ENCODE measurements at places on chromosomes 2 and 18.

DNA sequence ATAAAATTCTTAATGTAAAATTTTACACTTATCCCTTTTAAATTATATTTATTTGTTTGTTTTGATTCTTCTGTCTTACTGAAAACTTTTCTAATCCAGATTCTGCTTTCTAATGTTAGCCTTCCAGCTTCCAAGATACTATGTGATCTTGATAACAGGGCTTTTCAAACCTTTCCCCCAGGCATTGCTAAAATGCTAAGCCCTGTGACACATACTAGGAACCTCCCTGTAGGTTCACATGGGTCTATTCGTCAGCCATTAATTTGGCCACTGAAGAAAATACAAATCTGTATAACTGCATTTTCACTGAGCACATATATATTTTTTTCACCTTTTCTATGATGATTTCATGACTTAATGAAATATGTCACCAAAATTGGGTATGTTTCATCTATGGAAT lies 92.8 kb upstream of the MAP4K3 start:
- no peak for DNase-seq

DNA sequence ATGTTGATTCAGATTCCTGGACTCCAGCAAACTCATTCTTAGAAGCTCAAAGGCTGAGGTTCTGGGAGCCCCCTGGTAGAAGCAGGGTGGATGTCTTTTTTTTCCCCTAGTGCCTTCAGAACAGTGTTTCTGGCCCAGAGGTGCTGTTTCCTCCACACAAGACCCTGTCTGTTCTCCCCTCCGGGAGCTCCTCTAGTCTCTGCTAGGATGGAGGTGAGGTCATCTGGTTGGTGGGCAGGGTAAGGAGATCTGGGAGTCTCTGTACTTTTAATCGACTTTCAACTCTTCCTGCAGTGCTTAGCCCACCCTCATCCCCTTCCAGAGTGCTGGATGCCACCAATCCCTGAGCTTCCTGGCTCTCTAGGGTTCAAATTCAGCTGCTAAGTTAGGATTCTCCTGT lies 192.0 kb downstream of the SH3BP4 start:
- DNase-seq, result no peak

DNA sequence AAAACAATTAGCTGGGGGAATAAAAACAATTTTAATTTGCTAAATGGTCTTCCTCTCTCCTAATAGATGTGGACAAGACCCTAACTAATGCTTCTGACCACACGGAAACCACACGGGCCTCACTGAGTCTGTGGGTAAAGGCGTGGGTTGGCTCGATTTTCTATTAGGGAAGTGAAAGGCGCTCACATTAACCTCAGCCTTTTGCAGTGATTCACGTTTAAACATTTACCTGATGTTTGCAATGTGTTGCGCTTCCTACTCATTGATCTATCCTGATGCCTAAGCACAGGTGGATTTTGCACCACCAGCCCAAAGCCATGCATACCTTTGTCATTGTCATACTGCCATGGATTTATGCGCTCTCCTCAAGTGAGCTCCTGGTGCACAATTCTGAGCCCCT lies 35.6 kb upstream of the NRP2 start:
- DNase-seq, result no peak

- no peak for DNase-seq
Measured at GRCh38 chr2:239895116-239895515, 130.0 kb downstream of the NDUFA10 start.

DNA sequence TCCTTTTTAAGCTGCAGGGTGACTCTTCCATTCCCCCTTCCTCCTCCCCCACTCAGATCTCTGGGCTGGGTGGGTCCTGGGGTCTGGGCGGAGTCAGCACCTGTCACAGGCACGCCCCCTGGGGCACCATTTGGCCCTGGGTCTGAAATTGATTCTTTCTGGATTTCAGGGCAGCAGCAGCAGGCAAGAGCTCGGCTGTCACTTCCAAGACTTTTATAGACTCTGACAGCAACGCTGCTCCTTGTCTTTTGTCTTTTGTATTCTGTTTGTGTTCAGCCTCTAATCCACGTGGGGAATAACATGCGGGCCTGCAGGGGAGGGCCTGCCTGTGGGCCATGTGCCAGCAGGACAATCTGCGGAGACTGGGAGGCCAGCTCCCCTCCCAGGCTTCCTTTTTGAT lies 3.9 kb downstream of the BOD1L2 start:
- DNase-seq, result no peak

GRCh38 chr2:106338043-106338442 lies 130.2 kb downstream of the RGPD3 start:
- DNase-seq, result no peak

DNA sequence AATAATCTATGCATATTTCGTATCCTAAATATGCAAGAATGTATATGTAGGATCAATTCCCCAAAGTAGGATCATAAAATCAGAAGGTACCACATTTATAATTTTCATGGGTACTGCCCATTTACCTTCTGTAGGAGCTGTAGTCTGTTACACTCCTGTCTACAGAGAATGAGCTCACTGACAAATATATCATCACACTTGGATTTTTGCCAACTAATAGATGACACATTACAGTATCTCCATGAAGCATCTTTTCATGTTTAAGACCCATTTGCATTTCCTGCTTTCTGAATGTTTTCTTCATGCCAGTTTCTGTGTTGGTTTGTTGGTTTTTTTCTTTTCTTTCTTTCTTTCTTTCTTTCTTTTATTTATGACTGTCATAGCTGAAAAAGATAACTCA lies 70.9 kb upstream of the EML6 start:
- no peak for DNase-seq

DNA sequence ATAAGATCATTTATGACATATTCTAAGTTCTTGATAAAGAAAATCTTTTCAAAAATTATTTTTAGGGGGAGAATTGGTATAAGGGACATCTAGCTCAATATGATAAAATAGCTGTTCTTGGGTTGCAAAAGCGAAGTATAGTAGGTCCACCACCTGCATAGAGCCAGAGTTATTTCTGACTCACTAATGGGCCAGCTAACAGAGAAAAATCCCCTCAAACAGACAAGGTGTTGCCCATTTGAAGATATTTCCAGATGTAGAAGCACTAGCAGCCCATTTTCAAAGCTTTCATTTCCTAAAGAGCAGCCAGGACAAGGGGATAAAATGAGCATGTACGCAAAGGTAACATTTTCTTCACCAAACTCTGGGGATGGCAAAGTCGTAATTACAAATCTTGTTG lies 165.7 kb upstream of the FN1 start:
- DNase-seq, result no peak

- no peak for DNase-seq
Measured at GRCh38 chr2:191863988-191864387, 17.1 kb upstream of the CAVIN2 start.

DNA sequence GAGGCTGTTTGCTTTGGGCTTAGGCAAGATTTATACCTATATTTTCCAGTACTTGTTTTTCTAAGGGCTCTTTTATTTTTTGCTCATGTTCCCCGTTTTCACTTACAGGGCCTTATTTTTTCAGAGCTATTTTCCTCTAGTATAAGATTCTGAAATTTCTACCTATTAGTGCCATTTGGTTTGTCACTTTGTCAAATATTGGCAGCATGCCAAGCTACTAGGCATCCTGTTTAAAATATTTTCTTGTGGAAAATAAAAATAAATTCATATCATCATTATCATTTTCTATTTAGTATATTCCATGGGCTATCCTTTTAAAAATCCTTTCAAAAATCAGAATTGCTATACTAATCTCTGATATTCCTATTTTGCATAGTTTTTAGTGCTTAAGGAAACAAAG lies 64.8 kb upstream of the CHST9 start:
- DNase-seq, result no peak

GRCh38 chr2:67215214-67216055 lies 181.7 kb upstream of the ETAA1 start:
- no peak for DNase-seq

DNA sequence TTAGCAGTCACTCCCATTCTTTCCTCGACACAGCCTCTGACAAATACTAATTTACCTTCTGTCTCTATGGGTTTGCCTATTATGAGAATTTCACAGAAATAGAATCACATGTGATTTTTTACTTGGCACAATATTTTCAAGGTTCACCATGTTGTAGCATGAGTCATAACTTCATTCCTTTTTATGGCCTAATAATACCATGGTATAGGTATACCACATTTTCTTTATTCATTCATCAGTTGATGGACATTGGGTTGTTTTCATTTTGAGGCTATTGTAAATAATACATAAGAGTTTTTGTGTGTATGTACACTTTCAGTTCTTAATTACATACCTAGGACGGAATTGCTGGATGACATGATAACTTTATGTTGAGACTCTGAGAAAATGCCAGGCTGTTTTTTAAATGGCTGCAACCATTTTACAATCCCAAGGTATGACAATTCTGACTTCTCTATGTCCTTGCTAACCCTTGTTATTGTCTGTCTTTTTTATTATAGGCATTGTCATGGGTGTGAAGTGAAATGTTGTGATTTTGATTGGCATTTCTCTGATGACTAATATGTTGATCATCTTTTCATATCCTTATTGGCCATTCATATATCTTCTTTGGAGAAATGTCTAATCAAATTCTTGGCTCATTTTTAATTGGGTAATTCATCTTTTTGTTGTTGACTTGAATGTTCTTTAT lies 87.9 kb downstream of the IRS1 start:
- no peak for DNase-seq

GRCh38 chr2:14273650-14274049 lies 358.9 kb upstream of the LRATD1 start:
- no peak for DNase-seq

DNA sequence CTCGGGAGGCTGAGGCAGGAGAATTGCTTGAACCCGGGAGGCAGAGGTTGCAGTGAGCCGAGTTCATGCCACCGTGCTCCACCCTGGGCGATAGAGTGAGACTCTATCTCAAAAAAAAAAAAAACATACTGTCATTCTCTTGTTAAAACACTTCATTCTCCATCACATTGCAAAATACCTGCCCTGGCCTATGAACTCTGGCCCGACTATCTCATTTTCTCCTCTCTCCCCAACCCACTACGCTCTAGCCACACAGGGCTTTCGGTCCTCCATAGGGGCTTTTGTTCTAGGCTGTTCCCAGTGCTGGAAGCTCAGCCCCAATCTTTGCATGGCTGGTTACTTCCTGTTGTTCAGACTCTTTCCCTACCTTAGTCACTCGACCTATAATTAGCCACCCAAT lies 10.3 kb downstream of the CEP76 start:
- no peak for DNase-seq

GRCh38 chr2:29063646-29064345 lies 10.5 kb downstream of the PCARE start:
- DNase-seq, result no peak

GRCh38 chr2:8648441-8649213 lies 33.2 kb upstream of the ID2 start:
- no peak for DNase-seq

GRCh38 chr2:50729306-50730049 lies 302.5 kb downstream of the NRXN1 start:
- DNase-seq, result no peak

DNA sequence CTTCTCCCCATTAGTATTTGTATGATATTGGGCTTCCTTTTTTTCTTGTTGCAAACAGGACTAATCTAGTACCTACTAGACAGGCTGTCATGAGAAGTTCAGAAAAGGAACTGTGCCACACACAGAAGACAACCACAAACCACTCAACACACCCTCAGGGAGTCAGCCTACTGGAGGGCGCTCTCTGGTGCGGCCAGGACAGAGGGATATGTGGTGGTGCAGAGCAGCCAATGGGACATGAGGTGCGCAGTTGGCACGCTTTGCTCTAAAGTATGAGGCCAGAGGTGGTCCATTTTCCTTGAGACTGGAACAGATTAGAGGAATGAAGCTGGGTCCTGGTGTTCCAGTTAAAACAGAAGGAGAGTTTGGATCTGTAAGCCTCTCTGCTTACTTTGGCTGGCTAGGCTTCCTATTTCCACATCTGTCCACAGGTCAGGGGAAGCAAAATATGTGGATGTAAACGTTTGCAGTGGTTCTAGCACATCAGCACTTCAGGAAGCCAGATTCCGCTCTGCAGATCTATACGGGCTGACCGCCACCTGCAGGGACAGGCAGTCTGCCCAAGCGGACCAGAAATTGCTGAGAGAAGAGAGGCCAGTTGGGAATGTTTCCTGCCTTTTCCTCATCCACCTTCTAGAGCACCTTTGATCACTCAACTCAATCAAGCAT lies 114.1 kb downstream of the GFPT1 start:
- no peak for DNase-seq
